ENCODE measurements at places on chromosomes 16 and 17.

DNA sequence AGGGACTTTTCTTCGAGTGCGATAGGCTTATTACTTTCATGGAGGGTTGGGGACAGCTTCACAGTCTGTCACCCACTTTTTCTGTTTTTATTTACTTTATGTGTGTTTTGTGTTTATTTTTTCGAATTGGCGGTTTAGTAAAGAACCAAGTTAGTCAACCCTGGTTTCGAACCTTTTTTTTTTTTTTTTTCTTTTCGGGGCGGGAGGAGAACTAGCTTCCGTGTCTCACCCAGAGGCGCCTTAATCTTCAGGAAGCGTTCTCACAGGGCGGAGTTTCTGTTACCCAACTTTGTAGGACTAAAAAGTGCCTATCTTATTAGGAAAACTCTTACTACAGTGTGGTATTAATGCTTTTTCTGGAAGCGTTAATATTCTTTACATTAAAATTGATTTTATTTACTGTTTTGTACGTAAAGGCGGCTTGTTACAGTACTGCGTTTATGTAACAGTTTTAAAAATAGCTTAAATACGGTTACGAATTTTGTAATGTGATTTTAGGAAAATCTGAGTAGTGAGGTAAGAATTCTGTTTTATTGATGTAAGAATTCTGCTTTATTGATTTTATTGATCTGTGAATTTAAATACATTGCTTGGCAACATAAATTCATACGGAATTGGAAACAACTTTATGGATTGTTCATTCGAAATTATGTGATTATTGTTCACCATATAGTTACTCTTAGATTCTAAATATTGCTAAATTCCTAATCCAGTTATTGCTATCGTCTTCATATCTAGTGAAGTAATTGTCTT lies 885 bp downstream of the ZNF207 start:
- DNase-seq: no peak

- DNase-seq: no peak
Measured at GRCh38 chr17:1313270-1314005, 34.0 kb downstream of the TRARG1 start.

GRCh38 chr16:4263504-4264436 lies 9.1 kb downstream of the TFAP4 start:
- DNase-seq: peak; percentile 97

DNA sequence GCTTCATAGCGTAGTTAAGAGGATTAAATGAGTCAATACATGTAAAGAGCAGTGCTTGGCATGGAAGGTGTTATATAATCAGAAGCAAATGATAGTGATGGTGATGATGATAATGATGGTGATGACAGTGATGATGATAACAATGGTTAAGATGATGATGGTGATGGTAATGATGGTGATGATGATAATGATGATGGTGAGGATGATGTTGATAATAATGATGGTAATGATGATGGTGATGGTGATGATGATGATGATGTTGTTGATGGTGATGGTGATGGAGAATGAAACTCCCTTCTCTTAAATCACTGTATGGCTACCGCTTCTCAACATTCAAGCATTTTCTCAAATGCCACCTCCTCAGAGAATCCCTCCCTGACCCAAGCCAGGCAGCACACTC lies 190.5 kb downstream of the TMEM132E start:
- no peak for DNase-seq

All from ovary (tissue), 10 donors.